ENCODE measurements at places on chromosomes 1 and 21.

DNA sequence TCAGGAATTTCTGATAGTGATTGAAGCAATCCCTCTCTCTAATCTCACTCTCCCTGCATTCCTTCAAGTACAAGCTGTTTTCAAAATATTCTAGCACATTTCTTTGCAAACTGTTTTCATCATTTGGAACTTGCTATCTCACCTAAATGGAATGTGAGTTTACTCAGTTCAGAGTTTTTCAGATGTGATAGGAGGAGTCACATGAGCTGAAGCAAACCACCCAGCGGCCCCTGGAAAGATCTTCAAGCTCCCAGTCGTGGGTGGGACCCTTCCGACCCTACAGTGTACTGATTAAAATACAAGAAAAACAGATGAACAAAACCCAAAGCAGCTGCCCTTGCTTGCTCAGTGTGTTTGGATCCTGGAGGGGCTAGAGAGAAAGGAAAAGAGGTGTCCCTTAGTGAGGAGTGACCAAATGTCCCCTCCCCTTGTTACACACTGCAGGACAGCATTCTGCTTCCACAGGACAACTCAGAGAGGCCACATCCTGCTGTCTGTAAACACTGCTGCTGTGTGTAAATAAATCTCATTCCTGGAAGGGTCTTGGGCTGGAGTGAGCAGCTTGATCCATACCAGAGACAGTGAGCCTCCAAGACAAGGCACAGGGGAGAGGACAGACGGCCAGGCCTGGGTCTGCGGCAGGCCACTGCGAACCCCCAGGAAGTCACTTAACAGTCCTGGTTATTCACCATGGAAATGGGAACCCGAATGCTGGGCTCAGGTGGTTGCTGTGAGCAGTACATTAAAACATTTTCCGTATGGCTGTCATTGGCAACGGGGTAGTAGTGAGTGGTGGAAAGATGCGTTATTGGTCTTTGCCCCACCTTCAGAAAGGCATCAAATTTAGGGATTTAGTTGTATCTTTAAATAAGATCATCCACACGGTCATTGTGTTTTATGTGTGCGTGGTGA is 229.2 kb downstream of the RHOU start:
- DNase-seq, result no peak

DNA sequence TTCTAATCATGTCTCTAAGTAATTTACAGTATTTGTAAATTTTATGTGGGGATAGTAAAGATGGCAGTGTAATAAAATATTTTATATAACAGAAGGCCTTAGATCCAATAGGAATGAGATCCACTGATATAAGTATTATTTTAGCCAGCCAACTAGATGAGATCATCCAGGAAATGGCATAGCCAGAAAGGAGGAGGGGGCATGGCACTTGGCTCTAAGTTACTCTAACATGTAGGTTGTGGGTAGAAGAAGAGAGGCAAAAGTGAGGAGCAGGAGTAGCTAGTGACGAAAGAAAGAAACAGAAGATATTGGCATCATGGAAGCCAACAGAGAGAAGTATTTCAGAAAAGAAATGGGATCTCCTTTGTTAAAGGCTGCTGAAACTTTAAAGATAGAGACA is 426.1 kb downstream of the PTPRC start:
- no peak for DNase-seq

- no peak for DNase-seq
Observed at GRCh38 chr1:58570817-58571216, 6.2 kb downstream of the TACSTD2 start.

DNA sequence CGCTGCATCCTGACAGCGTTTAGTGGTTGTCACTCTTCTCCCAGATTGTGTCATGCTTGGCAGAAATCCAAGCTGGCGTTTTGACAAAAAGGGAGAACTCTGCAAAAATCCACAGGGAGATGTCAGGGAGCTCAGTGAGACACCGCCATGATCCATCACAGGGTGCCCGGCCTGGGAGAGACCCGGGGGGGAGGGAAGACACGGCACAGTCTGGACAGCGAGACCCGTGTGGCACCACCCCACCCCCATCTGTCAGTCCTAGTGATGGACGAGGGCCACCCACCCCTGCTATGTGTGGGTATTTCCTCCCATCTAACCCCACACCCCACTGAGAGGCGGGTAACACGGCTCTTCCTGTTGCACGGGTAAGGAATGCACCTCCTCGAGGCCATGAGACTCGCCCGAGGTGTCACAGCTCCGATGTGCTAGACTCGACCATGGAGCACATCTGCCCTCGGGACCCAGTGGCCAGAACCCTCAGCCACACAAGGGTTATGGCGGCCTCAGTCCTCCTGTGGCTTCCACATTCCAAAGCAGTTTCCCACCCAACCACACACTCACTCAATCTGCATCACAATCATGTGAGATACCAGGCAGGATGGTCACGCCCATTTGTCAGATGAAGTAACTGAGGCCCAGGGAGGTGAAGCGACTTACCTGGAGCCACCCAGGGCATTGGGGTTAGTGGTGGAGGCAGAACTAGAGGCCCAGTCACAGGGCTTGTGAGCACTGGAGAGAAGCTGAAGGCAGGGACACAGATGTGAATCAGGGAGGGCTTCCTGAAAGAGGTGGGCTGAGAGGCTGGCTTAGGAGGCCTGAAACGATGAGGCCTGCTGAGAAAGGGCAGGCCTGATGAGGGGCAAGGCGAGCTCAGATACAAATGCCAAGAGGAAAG is 688.5 kb downstream of the MATN1 start:
- DNase-seq, result no peak

- no peak for DNase-seq
Observed at GRCh38 chr1:36987276-36987675, 47.0 kb downstream of the GRIK3 start.

DNA sequence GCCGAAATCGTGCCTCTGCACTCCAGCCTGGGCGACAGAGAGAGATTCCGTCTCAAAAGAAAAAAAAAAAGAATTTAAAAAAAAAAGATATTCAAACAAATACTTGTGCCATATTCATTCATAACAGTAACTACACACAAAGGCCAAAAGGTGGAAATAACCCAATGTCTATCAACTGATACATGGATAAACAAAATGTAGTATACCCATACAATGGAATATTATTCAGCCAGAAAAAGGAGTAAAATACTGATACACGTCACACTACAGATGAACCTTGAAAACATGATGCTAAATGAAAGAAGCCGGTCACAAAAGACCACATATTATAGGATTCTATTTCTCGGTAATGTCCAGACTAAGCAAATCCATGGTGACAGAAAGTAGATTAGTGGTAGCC is 109.4 kb upstream of the SOD1 start:
- no peak for DNase-seq

DNA sequence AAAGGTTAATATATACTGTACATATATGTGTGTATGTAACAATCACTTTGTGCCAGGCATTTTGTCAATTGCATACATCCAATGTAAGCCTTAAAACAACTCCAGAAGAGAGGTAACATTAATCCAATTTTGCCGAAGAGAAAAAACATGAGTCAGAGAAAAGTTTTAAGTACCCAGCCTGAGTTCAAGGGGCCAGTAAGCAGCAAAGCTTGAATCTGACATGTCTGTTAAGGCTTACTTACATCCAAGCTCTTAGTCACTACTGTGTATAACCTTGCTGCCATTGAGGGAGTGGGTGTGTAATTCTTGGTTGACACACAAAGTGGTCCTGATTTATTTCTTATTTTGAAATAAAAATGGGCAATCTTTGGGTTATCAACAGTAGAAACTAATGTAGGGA is 360.4 kb upstream of the LYPLAL1 start:
- no peak for DNase-seq

- DNase-seq, result no peak
Observed at GRCh38 chr1:18161690-18162089, 54.1 kb downstream of the IGSF21 start.

DNA sequence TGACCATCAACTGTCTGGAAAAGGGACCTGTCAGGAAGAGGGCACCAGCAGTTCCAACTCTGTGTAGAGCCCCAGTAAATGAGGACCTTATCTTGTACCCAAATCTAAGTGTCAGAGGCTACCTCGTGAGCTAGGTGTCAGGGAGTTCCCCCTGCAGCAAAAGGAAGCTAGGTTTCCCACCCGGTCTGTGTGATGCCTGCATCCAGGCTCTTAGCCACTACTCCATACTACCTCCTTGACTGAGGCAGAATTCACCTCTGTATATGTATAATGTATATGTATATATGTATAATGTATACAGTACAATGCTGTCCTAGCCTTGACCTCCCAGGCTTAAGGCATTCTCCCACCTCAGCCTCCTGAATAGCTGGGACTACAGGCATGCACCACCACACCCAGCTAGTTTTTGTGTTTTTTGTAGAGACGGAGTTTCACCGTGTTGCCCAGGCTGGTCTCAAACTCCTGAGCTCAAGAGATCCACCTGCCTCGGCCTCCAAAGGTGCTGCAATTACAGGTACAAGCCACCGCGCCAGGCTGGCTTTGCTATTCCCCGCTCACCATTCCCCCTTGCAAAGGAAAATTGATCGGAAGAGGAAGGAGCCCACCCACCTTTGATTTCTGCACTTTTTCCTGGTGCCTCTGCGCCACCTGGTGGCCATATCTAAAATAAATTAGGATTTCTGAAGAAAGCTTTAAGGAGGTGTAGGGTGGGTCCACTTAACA is 15.7 kb upstream of the LUZP1 start:
- peak; percentile 14 for DNase-seq

- no peak for DNase-seq
Observed at GRCh38 chr1:52546852-52547251, 6.0 kb downstream of the TUT4 start.

GRCh38 chr1:231619257-231619634 is 7.3 kb upstream of the DISC1 start:
- no peak for DNase-seq

- no peak for DNase-seq
Observed at GRCh38 chr1:85134583-85135391, 66.0 kb downstream of the SYDE2 start.

DNA sequence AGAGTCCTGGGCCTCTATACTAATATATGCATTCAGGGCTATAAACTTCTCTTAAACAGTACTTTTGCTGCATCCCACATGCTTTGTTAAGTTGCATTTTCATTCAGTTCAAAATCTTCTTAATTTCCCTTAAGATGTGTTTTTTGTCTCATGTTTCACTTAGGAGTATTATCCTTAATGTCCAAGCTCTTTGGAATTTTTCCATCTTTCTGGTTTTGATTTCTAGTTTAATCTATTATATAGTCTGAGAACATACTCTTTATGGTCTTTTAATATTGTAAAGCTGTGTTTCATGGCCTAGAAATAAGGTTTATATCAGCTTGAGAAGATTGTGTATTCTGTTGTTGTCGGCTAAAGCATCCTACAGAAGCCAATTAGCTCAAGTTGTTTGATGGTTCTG is 1041.8 kb downstream of the PLA2G4A start:
- no peak for DNase-seq

DNA sequence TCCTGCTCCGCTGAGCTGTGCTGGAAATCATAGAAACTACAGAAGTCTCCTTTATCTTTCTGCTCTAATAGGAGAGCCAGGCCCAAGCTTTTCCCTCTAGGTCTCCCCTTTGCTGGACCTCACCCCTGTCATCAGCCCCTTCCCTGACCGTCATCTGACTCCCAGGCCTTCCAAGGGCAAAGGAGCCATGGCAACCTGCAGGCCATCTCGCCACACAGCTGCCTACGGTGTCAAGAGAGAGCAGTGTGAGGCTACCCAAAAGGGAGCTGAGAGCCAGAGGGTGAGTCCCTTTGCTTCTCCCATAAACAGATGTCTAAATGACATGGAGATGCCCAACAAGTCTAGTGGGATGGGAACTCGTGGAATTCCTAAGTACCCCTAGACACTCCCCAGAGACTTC is 37.6 kb upstream of the DIPK1A start:
- no peak for DNase-seq

- DNase-seq, result no peak
Observed at GRCh38 chr1:93763704-93764365, 82.2 kb upstream of the BCAR3 start.

GRCh38 chr1:191546803-191547202 is 611.5 kb upstream of the RGS18 start:
- DNase-seq, result no peak

- DNase-seq, result no peak
Observed at GRCh38 chr1:31390071-31390470, 17.2 kb upstream of the FABP3 start.

DNA sequence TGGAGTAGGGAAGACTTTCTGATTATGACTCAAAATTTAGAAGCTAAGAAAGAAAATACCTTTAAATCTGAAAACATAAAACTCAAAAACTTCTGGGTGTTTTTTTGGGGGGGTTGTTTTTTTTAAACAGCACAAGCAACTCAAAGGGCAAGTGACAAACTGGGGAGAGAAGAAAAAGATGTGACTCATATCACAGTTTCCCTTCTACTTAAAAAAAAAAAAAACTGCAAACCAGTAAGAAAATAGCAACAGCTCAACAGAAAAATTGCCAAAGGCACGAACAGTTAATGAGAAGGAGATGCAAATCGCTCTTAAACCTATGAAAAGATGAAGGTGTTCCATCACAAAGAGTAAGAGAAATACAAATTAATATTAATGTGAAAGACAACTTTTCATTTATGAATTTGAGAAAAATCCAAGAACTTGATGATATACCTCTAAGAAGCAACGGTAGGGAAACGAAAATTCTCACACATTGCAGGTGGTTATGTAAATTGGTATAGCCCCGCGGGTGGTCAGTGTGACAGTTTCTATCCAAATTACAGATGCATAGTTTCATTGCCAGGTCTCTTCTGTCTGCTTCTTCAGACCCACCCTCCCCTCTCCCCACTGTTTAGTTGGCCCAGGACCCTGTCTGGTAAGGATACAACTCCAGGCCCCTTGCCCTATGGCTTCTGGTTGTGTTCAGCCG is 9.0 kb downstream of the IFNAR2 start:
- DNase-seq, result no peak

Data from activated naive CD4-positive, alpha-beta T cell treated with Interleukin-2 at 50 U/mL for 16 hours (primary cell).